ENCODE measurements at places on chromosomes 6 and 20.

DNA sequence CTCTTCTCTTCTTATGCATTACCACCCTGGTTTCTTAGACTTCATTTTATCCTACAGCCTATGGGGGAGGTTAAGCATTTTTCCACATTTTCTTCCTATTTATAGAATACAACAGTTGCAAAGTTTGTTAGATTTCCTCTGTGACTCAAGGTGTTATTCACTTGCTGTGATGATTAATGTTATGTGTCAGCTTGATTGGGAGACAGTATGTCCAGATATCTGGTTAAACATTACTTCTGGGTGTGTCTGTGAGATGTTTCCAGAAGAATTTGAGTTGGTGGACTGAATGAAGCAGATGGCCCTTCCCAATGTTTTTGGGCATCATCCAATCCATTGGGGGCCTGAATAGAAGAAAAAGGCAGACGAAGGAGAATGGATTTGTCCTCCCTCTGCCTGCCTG lies 131.3 kb downstream of the C6orf118 start:
- DNase-seq: no peak

GRCh38 chr6:116176596-116176995 lies 50.7 kb upstream of the COL10A1 start:
- no peak for DNase-seq

- no peak for DNase-seq
Observed at GRCh38 chr6:88890394-88890793, 73.0 kb downstream of the RNGTT start.

- no peak for DNase-seq
Observed at GRCh38 chr6:63609231-63609630, 26.4 kb upstream of the PHF3 start.

DNA sequence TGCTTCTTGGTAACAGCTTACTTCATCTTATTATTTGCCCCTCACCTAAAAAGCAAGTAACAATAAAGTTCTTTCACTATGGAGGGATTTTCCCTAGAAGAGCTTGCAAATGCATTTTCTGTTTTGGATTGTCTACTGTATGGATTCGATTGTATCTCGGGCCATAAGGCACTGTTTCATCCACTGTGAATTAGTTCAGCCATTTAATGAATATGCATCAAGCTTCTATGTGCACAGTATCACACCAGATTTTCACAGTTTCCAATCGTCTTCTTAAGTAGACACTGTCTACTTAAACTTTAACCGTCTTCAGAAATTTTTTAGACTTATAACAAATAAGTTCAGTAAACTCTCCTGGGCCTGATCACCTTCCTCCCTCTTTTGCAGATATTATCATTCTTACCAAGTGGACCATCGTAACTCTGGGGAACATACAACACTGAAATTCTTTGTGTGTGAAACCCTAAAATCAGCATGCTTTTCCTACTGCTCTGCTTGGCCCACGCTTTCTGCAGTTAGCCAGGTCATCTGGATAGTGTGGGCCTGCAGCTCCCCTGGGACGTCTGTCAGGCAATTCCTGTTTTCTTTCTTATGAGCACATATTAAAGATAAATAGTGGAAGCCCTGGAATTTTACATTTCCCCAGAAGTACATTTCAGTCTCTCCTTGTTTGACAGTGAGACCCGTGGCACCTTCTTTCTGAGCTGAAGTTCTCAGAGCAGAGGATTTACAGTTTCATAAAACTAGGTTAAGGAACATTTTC lies 136.5 kb upstream of the PDE10A start:
- no peak for DNase-seq

GRCh38 chr6:18323935-18324705 lies 59.8 kb upstream of the DEK start:
- no peak for DNase-seq

- no peak for DNase-seq
Observed at GRCh38 chr6:105882121-105882803, 203.9 kb upstream of the PRDM1 start.

DNA sequence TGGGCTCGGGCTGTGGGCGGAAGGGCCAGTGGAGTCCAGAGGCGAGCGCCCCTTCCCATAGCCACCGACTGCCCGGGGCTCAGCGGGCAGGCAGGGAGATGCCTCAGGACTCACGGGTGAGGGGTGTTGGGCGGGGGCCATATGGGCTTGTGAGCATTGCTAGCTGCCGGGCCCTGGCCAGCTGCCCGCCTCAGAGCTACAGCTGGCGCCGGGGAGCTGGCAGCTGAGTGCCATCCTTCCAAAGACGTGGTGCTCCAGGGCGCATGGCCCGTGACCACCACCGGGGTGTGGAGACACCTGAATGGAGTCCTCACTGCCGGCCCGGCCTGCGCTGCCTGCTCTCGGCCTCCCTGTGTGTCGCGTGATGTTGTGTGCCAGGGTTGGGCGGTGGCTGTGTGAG lies 10.6 kb upstream of the RBBP8NL start:
- DNase-seq: no peak

- DNase-seq: no peak
Observed at GRCh38 chr20:39338469-39339376, 376.6 kb downstream of the DHX35 start.

All from stimulated activated CD4-positive, alpha-beta T cell treated with anti-CD3 and anti-CD28 coated beads, Interleukin-4, amount 100 ng/mL, for 1 hour (primary cell).